ENCODE measurements at places on chromosomes 1 and 21. TPM values are rescaled to one million over a fixed set of nuclear protein-coding genes. Genes with fewer than 3 reads are reported as not detected.

DNA sequence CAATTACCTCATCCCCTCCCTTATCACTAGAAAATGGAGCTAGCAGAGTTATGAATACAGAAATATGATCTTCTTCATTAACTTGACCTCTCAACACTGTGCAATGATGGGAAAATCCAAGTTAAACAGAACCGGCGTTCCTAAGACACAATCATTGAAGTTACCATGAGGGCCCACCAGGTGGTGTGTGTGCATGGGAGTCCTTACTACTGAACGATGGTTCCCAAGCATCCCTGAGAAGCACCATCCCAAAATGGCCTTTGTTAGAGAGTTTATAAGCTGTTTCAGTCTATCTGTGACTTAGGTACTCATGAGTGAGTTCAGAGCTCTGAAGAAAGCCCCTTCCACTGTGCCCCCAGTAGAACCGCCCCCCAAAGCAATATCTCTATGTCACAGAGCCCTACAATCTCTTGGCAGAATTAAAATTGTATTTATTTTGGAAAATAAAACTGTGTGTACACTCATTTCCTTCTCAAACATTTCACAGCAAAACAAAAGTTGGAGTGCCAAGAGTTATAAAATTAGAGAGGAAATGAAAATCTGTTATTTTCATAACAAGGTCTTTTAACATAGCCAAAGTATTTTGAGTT lies 56.8 kb downstream of the PLD5 start:
- no peaks in the 10 kb centered on the region for H3K36me3 ChIP-seq
- no peak overlapping the region for H3K4me3 ChIP-seq
- no peak for DNase-seq
- H3K27ac ChIP-seq, result no peak overlapping the region
- no peaks in the 10 kb centered on the region for H3K4me1 ChIP-seq

GRCh38 chr1:151982300-151983005 lies 11.2 kb downstream of the S100A10 start:
- no peak for DNase-seq
- peaks cover 7% of the 10 kb centered on the region for H3K36me3 ChIP-seq
- H3K4me1 ChIP-seq, result peaks cover 41% of the 10 kb centered on the region

- no peak for DNase-seq
- H3K36me3 ChIP-seq, result no peaks in the 10 kb centered on the region
- peaks cover 5% of the 10 kb centered on the region for H3K27me3 ChIP-seq
- no peak overlapping the region for H3K27ac ChIP-seq
Measured at GRCh38 chr1:58976294-58976693, 192.4 kb upstream of the JUN start.

DNA sequence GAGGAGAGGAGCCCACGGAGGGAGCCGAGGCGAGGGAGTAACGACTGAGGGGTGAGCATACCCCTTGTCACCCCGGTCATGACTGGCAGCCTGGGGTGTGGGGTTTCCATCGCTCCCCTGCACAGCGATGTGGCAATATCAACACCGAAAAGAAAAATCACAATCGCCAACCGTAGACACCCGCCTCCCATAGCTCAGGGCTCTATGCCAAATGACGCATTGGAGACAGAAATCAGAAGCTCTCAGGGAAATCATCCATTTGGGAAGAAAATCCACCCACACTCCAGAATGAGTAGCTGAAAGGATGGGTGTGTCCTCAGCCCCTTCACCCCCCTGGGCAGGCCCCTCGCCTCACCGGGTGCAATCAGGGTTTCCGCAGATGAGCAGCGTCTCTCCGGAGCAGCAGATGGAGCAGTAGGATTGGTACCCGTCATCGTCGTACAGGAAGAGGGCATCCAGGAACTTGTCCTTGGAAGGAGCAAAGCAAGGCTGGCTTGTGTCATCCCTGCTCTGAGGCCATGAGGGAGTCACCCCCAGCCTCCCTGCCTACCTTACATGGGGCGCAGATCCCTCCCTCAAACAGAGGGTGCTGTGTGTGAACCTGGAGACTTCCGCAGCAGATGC lies 2.5 kb downstream of the DNMT3L start:
- H3K4me1 ChIP-seq, result no peaks in the 10 kb centered on the region
- DNase-seq, result no peak
- no peak overlapping the region for H3K4me3 ChIP-seq

Gene EVI5
- 0.80 TPM for total RNA-seq

GRCh38 chr1:46187106-46187869 lies 10.9 kb downstream of the POMGNT1 start:
- H3K4me3 ChIP-seq, result no peak overlapping the region
- H3K27me3 ChIP-seq, result no peaks in the 10 kb centered on the region
- no peak for DNase-seq
- H3K36me3 ChIP-seq, result peaks cover 2% of the 10 kb centered on the region

DNA sequence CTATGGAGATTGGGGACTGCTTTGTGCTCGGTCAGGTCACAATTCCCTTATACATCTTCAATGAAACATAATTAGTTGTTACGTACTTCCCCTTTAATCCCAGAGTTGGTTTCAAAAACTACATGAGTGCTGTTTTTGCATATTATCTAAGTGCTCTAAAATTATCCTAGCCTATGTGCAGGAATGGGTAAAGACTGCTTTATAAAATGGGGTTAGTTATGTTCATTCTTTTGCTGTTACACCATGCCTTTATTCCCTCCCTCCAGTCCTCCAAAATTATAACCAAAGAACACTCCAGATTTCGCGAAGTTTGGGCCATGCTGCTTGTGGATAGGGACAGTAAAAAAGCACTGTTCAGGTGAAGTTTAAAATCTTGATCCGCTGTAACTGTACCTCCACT lies 173.9 kb upstream of the SNX7 start:
- H3K36me3 ChIP-seq, result no peaks in the 10 kb centered on the region
- H3K27me3 ChIP-seq, result peaks cover 33% of the 10 kb centered on the region
- no peak overlapping the region for H3K27ac ChIP-seq
- no peak for DNase-seq

Gene RYR2
- 0.39 TPM for total RNA-seq

DNA sequence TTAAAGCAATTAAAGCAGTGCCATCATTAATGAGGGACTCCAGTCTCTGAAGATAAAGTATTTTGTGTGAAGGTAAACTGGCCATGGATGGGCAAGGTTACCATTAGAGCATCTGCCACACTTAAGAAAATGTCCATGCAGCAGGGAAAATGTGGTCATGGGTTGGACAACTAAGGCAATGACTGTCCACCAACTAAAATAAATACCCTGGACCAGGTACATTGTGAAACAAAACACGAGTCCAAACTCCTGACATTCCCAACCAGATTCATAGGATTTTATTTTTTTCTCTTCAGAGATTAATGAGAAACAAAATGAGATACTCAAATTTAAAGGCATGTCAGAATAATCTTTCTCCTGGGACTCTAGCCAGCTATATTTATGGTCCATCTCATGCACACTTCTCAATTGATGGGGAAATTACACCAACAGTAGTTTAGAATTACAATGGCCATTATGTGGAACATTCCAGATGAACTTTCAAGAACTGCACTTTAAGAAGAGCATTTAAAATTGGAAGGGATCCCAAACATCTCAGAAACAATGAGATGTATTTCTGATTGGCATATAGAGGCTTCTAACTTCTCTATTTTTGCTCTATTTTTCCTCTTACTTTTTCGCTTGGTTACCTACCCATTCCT lies 8.1 kb downstream of the GBP7 start:
- H3K27ac ChIP-seq, result no peak overlapping the region
- H3K27me3 ChIP-seq, result no peaks in the 10 kb centered on the region
- DNase-seq, result no peak
- H3K36me3 ChIP-seq, result peaks cover 2% of the 10 kb centered on the region

Gene FCN3
- not detected for total RNA-seq

DNA sequence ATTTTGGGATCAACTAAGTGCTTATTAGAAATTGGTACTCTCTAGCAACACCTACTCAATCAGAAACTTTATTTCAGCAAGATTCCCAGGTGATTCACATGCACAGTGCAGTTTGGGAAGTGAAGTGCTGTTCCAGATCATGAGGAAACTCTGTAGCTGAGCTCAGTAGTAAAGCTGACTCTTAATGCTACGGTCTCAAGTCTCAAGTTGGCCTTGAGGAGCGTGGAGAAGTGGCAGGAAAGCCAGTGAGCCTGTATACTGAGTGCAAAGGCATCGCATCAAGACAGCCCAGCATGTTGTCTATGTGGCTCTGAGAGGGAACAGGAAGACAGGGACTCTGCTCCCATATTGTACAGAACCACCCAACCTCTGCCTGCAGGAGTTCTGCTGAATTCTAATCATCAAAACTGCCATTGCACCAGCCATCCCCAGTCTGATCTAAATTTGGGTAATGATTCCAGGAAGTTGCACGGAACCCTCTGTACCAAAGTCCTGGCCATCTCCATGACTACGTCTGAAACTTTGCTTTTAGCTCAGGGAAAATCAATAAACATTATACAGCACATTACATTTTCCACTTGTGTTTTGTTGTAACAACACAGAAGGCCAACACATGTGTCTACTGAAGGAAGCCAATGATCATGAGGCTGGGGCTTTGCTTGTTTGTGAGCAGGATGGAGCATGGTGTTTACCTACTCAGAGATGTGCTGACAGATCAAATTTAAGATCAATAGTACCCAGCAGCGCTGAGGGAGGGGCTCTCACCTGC lies 105.1 kb upstream of the TLR5 start:
- no peak for DNase-seq
- peaks cover 25% of the 10 kb centered on the region for H3K4me1 ChIP-seq
- H3K27ac ChIP-seq, result peak overlapping the region; percentile 90
- H3K27me3 ChIP-seq, result no peaks in the 10 kb centered on the region
- no peaks in the 10 kb centered on the region for H3K36me3 ChIP-seq

DNA sequence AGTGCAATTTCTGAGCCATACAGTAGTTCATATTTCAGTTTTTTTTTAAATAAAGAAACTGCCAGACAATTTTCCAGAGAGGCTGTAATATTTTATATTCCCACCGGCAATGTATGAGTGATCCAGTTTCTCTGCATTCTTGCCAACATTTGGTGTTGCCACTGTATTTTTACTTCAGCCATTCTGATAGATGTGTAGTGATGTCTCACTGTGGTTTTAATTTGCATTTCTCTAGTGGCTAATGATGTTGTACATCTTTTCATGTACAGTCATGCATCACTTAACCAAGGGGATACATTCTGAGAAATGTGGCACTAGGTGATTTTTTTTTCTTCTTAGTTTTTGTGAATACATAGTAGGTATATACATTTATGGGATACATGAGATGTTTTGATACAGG lies 99.6 kb downstream of the CENPF start:
- no peaks in the 10 kb centered on the region for H3K36me3 ChIP-seq
- no peak for DNase-seq
- no peak overlapping the region for H3K4me3 ChIP-seq

DNA sequence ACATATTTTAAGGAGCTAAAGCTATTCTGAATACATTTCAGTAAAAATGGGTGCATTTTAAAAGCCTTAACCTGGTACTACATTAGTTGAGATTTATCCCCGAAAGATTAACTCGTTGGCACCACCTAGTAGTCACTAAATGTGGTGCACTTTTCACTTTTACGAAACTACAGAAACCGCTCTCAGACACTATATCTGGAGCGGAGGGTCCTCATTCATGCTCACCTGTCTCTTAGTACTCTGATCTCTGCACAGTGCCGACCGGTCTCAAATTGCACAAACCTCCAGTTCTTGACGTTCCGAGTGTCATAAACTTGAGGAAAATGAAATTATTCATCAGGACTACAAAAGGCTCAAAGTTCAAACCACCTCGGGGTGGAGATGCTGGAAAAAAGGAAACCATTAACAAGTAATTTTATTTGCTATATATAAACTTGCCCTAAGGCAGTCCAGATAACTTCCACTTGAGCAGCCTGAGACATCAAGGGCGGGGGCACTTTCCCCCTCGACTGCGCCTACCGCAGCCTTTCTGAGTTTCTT lies 722 bp downstream of the LZIC start:
- peaks cover 17% of the 10 kb centered on the region for H3K4me1 ChIP-seq
- H3K4me3 ChIP-seq, result peak overlapping the region; percentile 97
- H3K36me3 ChIP-seq, result no peaks in the 10 kb centered on the region
- peak overlapping the region; percentile 95 for H3K27ac ChIP-seq
- no peak for DNase-seq

DNA sequence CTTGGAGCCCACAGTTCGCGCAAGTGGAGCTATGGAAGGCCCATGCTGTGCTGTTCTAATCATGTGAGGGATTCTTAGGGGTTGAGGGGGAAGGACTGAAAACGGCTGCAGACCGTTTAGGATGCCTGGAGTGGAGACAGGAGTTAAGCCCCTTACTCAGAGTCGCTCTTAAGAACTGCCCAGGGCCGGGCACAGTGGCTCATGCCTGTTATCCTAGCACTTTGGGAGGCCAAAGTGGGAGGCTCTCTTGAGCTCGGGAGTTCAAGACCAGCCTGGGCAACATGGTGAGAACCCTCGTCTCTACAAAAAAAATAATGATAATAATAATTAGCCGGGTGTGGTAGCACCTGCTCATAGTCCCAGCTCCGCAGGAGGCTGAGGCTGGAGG lies 1.1 kb downstream of the ZNF672 start:
- peak overlapping the region; percentile 89 for H3K27ac ChIP-seq
- no peaks in the 10 kb centered on the region for H3K36me3 ChIP-seq
- DNase-seq, result no peak
- no peak overlapping the region for H3K4me3 ChIP-seq
- H3K4me1 ChIP-seq, result peaks cover 19% of the 10 kb centered on the region

GRCh38 chr1:55618199-55618598 lies 403.0 kb upstream of the USP24 start:
- no peak overlapping the region for H3K27ac ChIP-seq
- peaks cover 1% of the 10 kb centered on the region for H3K27me3 ChIP-seq
- no peak for DNase-seq
- H3K36me3 ChIP-seq, result no peaks in the 10 kb centered on the region
- no peak overlapping the region for H3K4me3 ChIP-seq

- no peak for DNase-seq
- no peaks in the 10 kb centered on the region for H3K27me3 ChIP-seq
Measured at GRCh38 chr1:40704817-40705733, 13.6 kb downstream of the NFYC start.

Gene EPHB2
- total RNA-seq, result not detected

DNA sequence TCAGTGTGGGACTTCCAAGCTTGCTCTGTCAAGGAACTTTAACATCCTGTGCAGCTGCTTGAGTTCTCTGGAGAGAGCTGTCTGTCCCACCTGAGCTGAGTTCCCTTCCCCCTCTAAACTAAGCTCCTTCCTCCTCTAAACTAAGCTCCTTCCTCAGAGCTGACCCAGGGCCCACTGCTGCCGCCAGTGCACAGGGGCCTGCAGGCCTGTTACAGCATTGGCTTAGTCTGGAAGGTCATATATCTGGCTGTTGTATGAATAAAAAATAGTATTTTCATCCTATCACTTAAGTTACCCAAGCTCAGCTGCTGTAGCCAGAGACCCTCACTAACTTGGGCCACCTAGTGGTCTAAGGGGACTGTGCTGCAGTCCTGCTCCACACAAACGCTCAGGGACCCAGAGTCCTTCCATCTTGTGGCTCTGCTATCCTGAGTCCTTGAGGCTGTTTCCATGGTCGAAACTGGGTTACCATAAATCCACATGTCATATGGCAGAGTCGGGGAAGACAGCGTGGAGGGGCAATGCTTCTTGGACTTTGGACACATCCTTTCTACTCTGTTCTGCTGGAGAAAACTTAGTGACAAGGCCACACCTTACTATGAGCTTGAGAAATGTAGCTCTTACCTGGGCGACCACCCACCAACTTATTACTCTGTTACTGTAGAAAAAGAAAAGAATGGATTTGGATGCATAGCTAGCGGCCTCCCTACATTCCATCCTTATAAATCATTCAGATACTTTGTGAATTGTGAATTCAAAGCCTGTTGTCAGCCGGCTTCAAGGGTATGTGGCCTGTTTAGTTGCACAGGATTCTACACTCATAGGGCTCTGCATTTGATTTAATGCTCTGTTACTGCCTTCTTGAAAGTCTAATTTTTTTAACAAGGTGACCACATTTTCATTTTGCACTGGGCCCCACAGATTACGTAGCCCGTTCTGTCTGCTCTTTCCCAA lies 71.4 kb upstream of the GCLM start:
- H3K36me3 ChIP-seq, result no peaks in the 10 kb centered on the region
- H3K4me3 ChIP-seq, result no peak overlapping the region
- no peak overlapping the region for H3K27ac ChIP-seq
- H3K27me3 ChIP-seq, result peaks cover 25% of the 10 kb centered on the region
- DNase-seq, result no peak

Gene KDM5B
- 64.2 TPM for total RNA-seq

Gene SPRR4
- total RNA-seq, result not detected
